ENCODE measurements at places on chromosomes 2 and 18. TPM values are rescaled to one million over a fixed set of nuclear protein-coding genes. Genes with fewer than 3 reads are reported as not detected.

NEB gene
- not detected for total RNA-seq

CACNB4 gene
- total RNA-seq = 0.12 TPM

HNMT gene
- 9.8 TPM for total RNA-seq

RBM45 gene
- total RNA-seq = 10.0 TPM

GRCh38 chr18:949724-950631, 45.3 kb downstream of the ADCYAP1 start:
- no peak for DNase-seq

DNA sequence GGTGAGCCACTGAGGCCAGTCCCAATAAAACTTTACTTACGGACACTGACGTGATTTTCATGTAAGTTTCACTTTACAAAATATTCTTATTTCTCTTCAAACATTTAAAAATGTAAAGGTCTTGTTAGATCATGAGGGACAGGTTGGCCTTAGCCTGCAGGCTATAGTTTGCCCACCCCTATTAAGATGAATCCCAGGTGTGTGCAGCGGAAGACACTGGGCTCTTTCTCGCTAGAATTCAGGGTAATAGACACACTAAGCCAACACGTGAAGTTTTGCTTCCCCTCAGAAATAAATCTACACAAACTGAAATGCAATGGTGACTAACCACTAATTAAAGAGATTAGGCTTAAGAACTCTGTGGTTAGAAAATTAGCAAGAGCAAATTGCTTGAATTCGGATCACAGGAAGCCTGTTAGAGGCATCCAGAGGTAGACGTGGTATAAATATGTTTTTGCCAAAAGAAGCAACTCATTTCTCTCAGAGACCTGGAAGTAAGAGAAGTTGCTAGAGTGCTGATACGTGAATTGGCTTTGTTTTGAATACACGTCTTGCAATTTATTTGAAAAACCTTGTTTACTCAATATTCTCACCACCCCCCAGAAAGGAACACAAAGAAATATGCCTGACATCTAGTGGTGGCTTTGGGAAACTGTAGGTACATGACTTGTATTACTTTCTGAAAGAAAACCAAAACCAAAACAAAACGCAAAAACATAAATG, 151.6 kb downstream of the DTNB start:
- DNase-seq = peak; percentile 78

GRCh38 chr2:237096911-237097310, 11.2 kb downstream of the COPS8 start:
- DNase-seq = peak; percentile 53

DNA sequence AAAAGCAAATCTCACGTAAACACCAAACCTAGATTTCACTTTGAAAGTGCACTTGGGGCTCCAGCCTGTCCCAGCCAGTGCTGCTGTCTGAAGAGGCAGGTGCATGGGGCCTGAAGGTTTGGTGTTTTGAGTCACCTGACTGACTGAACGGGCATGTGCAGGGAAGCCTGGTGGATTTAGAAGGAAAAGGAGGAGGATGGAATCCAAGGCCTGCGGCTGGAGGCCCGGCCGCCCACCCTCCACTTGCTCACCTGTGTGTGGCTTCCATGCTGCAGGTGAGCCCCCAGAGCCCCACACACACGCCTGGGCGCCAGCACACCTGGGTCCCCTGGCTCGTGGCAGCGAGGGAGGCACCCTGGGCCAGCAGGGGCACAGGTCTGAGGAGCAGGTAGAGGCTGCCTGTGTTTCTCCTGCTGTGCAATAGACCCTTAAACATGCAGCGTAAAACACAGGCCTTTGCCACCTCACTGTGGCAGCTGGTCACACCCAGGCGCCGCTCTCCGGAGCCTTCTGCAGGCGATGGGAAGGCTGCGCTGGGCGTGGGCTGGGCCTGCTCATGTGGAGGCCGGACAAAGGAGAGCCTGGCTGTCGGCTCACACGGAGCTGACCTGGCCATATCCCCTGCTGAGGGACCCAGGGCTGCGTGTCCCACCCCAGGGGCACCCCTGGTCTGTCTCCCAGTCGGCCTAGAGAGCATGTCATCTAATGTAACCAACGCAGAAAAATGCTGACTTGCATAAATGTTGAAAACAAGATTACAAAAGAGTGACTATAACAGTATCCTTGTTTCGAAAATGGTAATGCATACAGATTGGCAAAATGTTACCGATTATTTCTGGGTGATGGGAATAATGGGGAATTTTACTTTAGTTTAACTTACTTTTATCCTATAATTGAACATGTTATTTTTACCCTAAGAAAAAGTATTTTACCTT, 71.3 kb downstream of the TMEM18 start:
- no peak for DNase-seq

GRCh38 chr2:11416186-11416585, 49.8 kb downstream of the E2F6 start:
- no peak for DNase-seq

DNA sequence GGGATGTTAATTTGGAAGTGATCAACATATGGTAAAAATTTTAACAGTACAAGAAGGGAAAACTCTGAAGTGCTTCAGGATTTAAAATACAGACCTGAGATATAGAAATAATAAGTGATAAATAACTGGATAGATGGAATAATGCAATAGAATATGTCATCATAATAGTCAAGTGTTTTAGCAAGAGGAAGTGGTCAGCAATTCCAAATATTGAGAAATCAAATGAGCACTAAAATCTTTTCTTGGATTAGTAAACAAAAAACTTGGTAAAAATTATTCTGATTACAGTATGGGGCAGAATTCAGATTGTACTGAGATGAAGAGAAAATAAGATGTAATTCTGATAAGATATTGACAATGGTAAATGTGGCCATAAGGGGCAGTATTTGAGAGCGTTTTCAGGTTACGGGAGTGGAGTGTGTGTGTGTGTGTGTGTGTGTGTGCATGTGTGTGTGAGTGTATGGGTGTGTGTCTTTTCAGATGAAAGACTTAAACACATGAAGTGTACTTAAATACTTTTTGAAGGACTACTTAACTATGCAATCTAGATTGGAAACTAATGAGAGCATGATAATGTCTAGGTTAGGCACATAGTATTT, 217.9 kb upstream of the ITGA4 start:
- no peak for DNase-seq

GRCh38 chr18:57705832-57706595, 84.4 kb upstream of the NARS1 start:
- no peak for DNase-seq

DNA sequence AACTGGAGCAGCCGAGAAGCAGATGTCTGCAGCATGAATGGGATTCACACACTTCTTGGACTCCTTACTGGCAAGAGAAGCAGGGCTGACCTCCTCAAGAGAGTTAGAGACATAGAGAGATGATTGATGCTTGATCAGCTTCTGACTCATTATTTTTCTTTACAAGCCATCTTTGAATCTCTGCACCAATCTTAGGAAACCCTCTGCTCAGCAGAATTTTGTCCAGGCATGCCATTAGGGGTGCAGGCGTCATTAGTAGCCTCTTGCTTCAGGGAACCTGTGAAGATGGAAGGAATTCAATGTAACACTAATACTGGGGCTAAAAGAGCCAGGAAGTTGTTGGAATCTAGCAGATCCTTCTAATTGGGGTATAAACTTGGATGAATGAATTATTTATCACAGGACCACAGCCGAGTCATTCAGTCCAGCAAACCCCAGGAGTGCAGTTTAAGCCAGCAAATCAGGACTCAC, 151.8 kb downstream of the MGAT5 start:
- peak; percentile 60 for DNase-seq

DNA sequence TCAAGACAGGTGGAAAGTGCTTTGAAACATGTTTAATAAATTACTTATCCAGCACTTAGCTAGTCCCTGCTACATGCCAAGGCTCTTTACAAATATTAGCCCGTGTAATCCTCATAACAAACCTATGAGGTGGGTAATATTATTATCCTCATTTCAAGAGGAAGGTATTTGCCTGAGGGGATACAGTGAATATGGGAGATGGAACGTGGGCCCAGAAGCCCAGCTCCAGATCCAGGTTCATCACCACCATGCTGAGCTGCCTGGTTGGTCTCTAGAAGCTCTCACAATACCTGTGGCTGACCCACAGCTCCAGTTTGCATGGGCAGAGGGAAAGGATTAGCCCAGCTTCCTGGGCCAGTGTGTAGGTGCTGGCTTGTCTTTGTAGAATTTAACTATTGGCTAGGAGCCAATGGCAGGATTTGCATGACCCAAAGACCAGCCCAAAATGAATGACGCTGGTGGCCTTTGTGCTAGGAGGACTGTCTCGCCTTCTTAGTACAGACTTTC, 61.6 kb upstream of the ATP8B1 start:
- peak; percentile 26 for DNase-seq

- peak; percentile 30 for DNase-seq
These were observed 88.1 kb downstream of the EPB41L3 start for GRCh38 chr18:5455674-5456073.

- no peak for DNase-seq
These were observed 384.8 kb upstream of the PKDCC start for GRCh38 chr2:41663056-41663455.

DNA sequence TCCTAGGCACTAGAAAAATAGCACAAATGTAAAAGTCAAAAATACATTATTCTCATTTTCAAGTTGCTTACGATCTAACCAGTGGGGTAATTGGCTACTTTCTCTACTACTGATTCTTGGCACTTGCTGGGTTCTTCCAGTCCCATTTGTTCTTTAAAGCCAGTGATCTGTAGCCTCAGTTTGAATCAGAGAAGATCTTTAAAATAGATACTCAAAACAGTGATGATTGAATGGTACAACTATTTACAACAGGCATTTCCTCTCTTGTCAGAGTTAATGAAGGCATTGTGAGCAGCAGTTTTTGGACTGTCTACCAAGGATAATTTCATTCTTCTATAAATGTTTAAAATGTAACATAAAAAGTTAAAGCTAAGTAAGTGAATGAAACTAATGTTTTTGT, 128.3 kb upstream of the FSIP2 start:
- DNase-seq = no peak

GRCh38 chr2:176872406-176872805, 340.2 kb upstream of the HNRNPA3 start:
- no peak for DNase-seq

DNA sequence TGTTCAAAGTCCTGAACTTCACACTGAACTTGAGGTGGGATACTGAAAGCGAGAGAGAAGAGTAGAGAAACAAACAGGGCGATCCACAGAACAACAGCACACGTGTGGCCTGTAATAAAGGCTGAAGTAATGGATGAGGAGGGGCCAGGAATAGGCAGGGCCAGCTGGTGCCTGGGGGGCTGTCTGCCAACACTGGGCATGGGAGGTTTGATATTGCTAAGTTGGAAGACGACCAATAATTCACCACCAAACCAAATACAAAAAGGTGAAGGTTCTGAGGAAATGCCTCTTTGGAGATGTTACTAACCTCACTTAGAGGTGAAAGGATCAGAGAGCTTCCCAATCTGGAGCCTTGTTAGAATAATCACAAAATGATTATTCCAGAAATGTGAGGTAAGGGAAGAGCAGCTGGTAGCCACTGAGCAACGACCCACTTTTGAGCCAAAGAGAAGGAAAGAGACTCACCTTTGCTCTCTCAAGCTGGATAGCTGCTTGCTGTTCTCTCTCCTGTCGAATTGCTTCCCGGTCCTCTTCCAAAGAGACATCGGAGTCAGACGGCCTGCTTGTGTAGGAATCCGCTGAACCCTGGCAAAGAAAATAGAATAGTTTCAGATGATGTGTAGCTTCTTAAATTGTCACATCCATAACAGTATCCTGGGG, 54.7 kb upstream of the ARL5A start:
- no peak for DNase-seq

GRCh38 chr2:40666398-40666797, 214.5 kb upstream of the SLC8A1 start:
- DNase-seq = no peak

DNA sequence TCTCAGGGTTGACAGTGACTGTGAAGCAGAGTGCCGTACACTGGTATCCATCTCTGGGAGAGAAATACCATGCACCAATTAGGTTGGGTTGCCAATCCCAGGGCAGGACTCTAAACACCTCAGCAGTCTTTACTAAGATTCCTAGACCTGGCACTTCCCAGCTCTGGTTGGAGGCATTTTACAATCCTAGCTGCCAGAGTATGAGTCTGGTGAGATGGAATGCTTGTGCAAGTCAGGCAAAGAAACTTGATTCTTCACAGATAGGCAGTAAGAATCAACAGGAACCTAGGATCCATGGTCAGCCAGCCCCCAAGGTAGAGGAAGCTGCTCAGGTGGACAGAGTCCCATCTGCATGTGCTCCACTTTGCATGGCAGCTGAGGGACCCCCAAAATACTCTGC, 6.0 kb upstream of the UGT1A5 start:
- DNase-seq = peak; percentile 85
